ENCODE measurements at places on chromosomes 16 and 17.

DNA sequence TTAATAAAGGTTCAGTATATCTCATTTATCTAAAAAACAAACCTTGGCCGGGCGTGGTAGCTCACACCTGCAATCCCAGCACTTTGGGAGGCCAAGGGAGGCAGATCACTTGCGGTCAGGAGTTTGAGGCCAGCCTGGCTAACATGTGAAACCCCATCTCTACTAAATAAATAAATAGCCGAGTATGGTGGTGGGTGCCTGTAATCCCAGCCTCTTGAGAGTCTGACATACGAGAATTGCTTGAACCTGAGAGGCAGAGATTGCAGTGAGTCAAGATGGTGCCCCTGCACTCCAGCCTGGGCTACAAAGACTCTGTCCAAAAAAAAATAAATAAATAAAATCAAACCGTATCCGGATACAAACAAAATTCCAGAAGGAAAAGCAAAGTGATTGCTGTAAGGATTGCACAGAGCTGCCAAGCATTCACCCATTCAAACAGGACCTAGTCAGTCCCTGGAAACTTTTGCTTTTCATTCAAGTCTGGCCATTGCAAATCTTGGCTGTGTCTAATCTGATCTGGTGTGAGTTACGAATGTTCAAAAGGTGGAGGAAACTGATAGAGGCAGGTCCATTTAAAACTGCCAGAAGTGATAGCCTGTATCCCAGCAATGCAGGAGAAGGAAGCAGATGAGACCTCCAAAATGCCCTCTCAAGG lies 102.5 kb upstream of the CLEC3A start:
- no peak for DNase-seq

DNA sequence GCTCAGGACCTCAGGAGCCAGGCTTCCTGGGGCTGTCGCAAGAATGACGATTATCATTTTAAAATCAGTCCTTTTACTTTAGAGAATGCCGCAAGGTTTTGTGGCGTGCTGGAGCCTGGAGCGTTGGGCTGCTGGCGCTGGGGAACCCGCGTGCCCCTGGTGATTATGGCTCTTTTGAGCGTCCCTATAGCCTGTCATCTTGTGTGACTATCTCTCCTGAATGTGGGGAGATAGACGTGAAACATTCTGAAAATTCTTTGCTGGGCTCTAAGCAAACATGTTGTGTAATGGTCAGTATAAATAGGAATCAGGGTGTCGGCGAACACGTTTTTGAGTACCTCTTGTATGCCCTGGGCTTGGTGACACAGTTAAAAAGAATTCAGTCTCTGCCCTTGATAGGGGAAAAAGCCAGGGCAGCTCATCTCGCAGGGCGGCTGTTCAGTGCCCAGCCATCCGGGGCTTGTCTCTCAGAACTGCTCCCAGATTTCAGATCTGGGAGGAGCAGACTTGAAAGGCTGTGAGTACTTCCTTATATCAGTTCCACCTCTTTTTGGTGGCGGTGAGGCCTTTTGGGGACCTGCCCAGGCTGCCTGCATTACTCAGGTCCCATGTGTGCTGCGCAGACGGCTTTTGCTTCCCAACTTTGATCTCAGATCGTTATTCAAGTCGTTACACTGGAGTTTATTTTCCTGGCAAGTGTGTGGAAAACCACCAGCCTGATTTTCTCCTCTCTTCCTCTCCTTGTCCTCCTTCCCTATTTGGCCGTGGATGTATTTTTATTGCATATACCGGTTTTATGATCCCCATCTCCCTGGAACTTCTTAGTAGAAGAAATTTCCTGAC lies 973 bp downstream of the SLC7A6 start:
- DNase-seq = peak; percentile 72

DNA sequence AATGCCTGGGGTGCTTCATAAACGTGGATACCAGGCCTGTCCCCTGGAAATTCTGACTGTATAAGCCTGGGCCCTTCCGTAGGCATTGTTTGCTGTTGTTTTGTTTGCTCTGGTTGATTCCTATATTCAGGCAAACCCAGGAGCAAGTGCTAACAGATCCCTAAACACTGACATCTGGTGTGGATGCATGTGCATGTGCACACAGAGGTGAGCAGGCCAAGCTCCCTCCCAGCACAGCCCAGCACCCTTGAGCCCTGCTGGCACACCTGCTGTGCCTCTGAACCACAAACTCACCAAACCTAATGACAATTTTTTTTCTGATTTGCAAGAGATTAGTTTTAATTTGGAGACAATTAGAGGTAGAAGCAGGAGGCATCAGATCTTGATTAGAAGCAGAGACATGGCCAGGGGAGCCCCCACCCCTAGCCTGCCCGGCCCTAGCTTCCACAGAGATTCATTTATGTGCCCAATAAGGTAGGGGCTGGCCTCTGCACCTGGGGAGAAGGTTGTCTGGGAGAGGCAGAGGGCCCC lies 40.4 kb downstream of the TMEM132E start:
- DNase-seq = no peak

GRCh38 chr16:23838485-23839142 lies 2.8 kb downstream of the PRKCB start:
- no peak for DNase-seq

DNA sequence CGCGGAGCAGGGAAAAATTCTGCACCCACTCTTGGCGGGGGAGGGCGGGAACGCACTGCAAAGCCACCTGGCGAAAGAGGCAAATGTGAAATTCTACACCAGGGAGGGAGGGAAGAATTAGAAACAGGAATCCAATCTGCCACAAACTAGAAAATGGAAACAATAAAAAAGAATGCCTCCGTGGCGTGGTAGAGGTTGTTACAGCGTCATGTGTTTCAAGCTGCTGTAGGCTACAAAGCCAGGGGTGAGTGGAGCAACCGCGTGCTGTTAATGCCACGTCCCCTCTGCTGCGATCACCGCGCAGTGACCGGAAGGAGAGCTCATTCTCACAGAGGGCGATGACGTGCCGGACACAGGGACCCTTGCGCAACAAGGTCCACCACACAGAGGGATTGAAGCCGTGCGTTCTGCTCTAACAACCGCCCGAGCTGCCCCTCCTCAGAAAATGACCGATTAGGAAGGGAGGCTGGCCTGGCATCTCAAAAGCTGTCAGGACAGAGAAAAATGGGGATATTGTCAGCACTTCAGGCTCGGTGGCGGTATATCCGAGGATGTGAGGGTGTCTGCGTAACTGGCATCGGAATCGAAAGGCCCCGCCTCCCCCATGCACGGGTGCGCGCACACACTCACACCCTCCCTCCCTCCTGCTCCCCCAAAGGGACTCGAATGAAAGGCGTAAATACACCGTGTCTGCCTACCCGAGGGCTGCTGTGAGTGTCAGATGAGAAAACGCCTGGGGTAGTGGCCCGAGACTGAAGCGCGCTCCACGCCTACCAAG lies 70.8 kb upstream of the TNRC6C start:
- DNase-seq = peak; percentile 41

- no peak for DNase-seq
These were observed 656 bp upstream of the FUS start for GRCh38 chr16:31179219-31179746.

Measured in activated naive CD4-positive, alpha-beta T cell treated with anti-CD3 and anti-CD28 coated beads, Interleukin-2, amount 50 U/mL, for 72 hours (primary cell).